K562 (cell line): ENCODE measurements at places on chromosomes 5 and 9. TPM values are rescaled to one million over a fixed set of nuclear protein-coding genes. Genes with fewer than 3 reads are reported as not detected.

CHSY3 gene
- not detected in 2 replicates for total RNA-seq

SEMA6A gene
- total RNA-seq: 0.42 and 0.56 TPM in 2 replicates

F2RL2 gene
- 0.07 and 0.09 TPM in 2 replicates for total RNA-seq

DDX4 gene
- total RNA-seq: not detected in 2 replicates

DDX46 gene
- 70.6 and 74.6 TPM in 2 replicates for total RNA-seq

GFPT2 gene
- total RNA-seq: 0.07 and 0.09 TPM in 2 replicates

EXOSC2 gene
- total RNA-seq: 67.1 and 71.8 TPM in 2 replicates

TNFSF8 gene
- total RNA-seq: 0.09 and 0.29 TPM in 2 replicates

SLC6A19 gene
- total RNA-seq: 1.3 and 1.6 TPM in 2 replicates

RETREG1 gene
- 0.20 TPM in 2 replicates for total RNA-seq

ECSCR gene
- not detected in 2 replicates for total RNA-seq

PCDHA1 gene
- total RNA-seq: not detected in 2 replicates

CA9 gene
- 0.63 and 0.73 TPM in 2 replicates for total RNA-seq

NUTM2G gene
- total RNA-seq: not detected in 2 replicates

ZNF883 gene
- 2.3 and 2.6 TPM in 2 replicates for total RNA-seq

TAF11L7 gene
- total RNA-seq: not detected in 2 replicates

DMRT3 gene
- total RNA-seq: not detected in 2 replicates

SH2D3C gene
- total RNA-seq: 0.83 and 0.89 TPM in 2 replicates

SLCO6A1 gene
- 0.11 TPM in 1 of 2 replicates, not detected in the other for total RNA-seq

PCDHGA9 gene
- 0.18 and 0.20 TPM in 2 replicates for total RNA-seq

SLC23A1 gene
- 0.40 TPM in 1 of 2 replicates, not detected in the other for total RNA-seq

SEMA4D gene
- 4.7 and 5.1 TPM in 2 replicates for total RNA-seq

CAMK2A gene
- 0.13 TPM in 1 of 2 replicates, not detected in the other for total RNA-seq

TAF1L gene
- total RNA-seq: 0.02 TPM in 2 replicates

ANKRD20A1 gene
- 1.2 and 1.8 TPM in 2 replicates for total RNA-seq

SPEF2 gene
- 0.24 and 0.29 TPM in 2 replicates for total RNA-seq

ASS1 gene
- 3.7 TPM in 2 replicates for total RNA-seq

HTR1A gene
- total RNA-seq: not detected in 2 replicates

OTULINL gene
- 0.07 and 0.13 TPM in 2 replicates for total RNA-seq

GPR150 gene
- not detected in 2 replicates for total RNA-seq

FAT2 gene
- total RNA-seq: not detected in 2 replicates

C1QTNF2 gene
- not detected in 2 replicates for total RNA-seq

PCDHB7 gene
- not detected in 2 replicates for total RNA-seq

PPP3R2 gene
- not detected in 2 replicates for total RNA-seq

CNTNAP3B gene
- total RNA-seq: 0.74 and 1.00 TPM in 2 replicates

EIF4E1B gene
- total RNA-seq: not detected in 2 replicates

GARIN3 gene
- not detected in 2 replicates for total RNA-seq

NOXA1 gene
- total RNA-seq: 0.63 and 1.2 TPM in 2 replicates
